NCI-H2227 treated with DMSO at 0.1 percent for 48 hours (cell line): ENCODE measurements at places on chromosomes 12 and 14.

GRCh38 chr14:50560931-50561285 is 963 bp downstream of the ATL1 start:
- DNase-seq, result peak; percentile 80

DNA sequence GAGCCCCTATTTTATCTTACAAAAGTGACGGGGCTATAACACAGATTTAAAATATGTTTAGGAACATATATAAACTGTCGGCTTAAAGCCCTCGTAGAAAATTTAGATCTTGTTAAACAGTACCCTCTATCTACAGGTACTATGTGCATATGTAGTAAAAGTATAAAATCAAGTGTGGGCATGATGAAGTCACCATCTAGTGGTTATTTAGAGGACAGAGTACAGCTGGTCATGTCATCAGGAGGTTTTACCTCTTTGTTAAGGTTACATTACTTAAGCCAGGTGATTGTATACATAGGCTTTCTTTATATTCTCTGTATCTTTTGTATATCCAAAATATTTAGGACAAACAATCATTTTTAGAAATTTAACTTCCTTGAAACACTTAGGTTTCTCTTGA is 18.2 kb upstream of the TNS2 start:
- DNase-seq, result no peak

DNA sequence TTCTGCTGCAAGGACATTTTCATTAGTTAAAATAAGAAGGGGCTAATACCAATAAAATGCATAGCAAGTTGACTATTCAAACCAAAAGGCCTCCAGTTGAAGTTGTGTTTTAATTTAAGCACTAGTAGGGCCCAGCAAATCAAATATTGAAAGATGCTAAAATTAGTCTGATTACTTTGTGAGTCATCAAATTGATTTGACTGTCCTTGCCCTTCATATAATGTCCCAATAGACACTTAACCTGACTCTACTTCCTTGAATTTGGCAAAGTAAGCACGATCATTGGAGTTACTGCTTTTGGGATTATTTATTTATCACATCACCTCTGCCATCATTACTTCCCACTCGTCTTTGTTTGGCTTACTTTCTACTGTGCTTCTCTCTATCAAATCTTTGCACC is 798.5 kb downstream of the DIO2 start:
- DNase-seq, result no peak

GRCh38 chr14:76514213-76514998 is 138.5 kb downstream of the ESRRB start:
- no peak for DNase-seq

- DNase-seq, result peak; percentile 76
Observed at GRCh38 chr12:109385339-109386058, 37.8 kb downstream of the MYO1H start.

DNA sequence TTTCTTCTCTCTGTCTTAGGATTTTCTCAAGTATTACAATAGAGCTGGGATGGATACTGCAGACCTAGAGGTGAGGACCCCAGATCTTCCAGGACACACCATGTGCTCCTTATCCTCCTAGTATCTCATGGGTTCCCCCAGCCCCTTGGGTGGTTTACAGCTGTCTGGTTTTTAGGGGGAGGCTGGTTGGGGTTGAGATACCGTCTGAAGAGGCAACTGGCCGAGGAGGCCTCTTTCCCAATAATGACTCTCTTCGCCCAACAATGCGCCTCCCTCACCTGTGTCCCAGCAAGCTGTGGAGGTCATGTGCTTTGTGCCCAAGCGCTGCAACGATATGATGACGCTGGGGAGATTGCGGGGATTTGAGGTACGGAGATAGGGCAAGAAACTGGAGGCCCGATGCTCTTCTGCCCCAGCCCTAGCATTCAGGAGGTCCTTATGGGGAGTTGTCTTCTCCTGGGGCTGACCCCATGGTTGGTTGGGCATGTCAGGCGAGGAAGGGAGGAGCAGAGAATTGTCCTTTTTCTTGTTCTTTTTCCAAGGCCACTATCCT is 3.8 kb downstream of the ARHGEF25 start:
- DNase-seq, result no peak
